Mucosa of descending colon (tissue), 3 donors: ENCODE measurements at places on chromosomes 1 and 21. TPM values are rescaled to one million over a fixed set of nuclear protein-coding genes. Genes with fewer than 3 reads are reported as not detected.

DNA sequence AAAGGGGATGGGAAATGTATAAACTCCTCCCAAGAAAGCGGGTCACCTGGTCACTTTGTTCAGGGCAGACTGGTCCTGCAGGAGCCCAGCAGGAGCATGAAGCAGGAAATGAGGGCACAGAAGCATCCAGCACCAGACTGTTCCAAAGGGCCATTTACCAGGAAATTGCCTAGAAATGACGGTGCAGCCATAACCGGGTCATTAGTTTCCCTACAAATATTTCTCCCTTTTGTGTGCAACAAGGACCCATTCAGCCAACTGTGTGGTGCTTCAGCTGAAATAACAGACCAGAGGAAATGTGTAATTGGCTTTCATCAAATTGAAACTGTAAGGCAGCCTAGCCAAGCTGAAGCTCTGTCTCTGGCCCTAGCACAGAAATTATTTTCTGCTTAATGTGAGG, 7.6 kb upstream of the CTTNBP2NL start:
- no peak for DNase-seq

- no peak for DNase-seq
These were observed 99.1 kb downstream of the MT1HL1 start for GRCh38 chr1:236904892-236905741.

DNA sequence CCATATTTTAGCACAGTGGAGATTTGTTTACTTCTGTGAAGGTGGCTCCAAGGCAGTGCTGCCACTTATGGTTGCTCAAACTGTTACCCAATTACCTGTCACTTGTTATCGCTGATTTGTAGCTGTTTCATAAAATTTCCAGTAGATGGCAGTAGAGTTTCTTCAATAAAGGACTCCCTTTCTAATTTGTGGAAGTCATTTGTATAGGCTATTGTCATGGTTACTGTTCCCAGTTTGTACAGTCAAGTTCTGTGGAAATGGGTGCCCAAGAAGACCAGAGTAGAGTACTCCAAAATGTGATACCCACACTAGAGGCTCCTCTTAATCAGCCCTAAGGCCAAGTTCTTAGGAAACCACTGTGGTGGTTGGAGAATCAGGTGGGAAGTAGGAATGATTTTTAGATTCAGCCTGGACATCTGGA, 186.1 kb downstream of the CLEC20A start:
- no peak for DNase-seq

- peak; percentile 6 for DNase-seq
These were observed 131.6 kb downstream of the LHX8 start for GRCh38 chr1:75265792-75266191.

DNA sequence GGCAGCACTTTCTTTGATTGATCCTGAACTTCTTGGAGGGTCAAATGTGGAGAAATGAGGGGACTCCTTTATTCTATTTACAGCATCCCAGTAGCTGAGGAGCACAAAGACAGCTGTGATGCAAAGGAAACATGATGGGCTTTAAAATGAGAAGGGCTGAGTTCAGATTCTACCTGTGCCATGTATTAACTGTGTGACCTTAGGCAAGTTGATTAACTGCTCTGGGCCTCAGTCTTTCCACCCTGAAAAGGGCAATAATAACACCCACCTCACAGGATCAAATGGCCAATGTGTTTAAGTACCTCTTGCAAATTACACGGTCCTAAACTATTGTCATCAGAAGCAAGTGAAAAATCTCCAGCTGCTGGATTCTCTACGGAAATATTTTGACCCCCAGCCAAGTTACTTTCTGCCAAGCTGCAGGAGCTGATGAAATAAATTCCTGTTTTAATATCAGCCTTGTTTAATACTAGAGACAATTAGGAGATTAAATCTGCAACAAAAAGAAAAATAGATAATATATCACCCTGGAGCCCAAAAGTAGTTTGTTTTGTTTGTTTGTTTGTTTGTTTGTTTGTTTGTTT, 15.7 kb downstream of the TMEM81 start:
- no peak for DNase-seq

GRCh38 chr1:30083800-30084464, 639.5 kb downstream of the MATN1 start:
- no peak for DNase-seq

DNA sequence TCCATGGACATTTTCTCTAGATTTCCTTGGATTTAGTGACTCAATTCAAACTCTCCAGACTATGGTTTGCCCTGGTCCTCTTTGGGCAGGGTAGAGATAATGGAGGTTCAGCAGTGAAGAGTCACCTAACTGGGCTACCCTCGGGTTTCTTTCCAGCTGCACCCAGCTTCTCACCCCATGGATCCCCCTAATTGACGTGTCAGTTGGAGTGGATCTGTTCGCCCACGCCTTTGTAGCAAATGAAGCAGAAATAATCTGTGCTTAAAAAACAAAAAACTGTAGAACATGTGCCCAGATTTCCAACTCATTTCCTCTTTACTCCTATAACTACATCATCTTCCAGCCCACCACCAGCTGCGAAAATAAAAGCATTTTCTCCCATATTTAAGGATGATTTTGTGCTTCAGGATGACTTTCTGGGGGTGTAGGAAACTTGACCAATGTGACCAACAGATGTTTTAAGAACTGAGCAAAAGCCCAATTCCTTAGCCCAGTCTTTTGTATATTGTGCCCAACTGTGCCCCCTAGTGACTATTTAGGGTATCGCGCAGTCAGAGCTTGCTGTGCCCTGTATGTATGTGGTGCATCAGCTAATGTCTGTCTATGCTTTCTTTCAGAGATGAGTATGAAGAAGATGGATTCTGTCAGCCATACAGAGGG, 66.5 kb upstream of the UBE2U start:
- DNase-seq: no peak

- DNase-seq: no peak
These were observed 498.3 kb downstream of the ADGRL2 start for GRCh38 chr1:82299056-82299455.

DNA sequence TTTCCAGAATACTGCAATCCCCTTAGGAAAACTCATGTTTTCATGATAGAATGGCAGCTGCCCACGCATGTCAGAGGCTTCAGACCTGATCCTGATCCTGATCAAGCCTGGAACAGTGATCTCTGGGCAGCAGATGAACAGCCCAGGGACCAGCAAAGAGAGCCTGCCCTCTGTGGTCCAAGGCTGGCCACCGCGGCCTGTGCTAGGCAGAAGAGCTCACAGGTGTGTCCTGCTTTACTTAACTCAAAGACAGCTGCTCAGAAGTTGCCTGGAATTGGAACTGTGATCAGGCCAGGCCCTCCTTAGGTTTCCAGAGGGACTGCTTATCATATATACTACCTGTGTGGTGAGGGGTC, 21.2 kb upstream of the BCAR3 start:
- DNase-seq: no peak

DNA sequence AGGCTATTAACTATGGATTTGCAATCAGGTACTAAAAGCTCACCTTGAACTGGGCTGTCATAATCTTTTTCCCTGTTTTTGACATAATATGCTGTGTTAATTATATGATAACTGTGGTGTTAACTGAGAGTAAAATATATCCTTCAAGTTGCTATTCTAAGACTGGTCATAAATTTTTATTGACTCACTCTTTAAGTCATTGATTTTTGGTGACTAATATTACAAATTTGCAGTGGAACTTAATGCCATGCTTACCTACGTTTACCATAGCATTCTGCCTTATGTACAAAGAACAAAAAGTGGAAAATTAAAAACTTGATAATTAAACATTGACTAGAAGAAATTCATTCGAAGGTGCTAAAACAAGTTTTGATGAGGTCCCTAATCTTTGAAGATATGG, 872.4 kb downstream of the BRINP3 start:
- no peak for DNase-seq

DNA sequence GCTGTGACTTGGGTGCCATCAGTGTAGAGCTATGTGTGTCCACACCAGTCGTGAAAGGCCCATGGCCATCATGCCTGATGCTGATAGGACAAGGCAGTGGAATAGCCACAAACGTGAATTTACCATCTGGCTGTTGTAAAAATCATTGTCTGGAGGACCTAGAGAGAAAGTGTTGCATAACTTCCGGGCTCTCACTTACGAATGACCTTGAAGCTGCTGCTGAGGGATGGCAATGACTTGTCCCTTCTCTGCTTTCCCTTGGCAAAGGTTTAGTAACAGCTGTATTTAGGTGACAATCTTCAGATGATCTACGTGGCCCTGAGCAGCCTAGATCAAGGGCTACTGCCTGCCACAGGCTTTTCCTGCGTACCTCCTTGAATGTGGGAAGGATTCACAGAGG, 5.8 kb downstream of the ATP1B1 start:
- DNase-seq: no peak

Gene ACTL8
- 1.0 TPM for total RNA-seq

Gene LCA5L
- 1.6 TPM for total RNA-seq

Gene CDC42
- total RNA-seq: 231 TPM
